ENCODE measurements at places on chromosomes 6 and 20.

DNA sequence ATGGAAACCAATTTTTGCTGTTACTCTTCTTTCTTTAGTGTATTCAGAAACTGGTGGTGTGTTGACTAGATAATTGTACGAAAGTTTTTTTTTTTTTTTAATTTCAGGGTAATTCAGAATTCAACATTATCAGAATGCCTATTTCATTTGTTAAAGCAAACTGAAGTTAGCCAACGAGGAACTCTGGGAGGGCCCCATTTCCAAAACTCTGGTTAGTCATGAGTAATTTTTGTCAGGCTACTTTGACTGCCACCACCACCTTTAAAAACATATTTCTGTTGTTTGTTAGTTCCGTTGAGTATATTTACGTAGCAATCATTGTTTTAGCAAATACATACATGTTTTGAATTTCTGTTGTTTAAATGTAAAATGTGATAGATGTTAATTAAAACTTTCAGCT lies 763 bp downstream of the ZKSCAN8 start:
- no peak for DNase-seq

GRCh38 chr6:132527791-132528190 lies 10.3 kb upstream of the TAAR9 start:
- no peak for DNase-seq

DNA sequence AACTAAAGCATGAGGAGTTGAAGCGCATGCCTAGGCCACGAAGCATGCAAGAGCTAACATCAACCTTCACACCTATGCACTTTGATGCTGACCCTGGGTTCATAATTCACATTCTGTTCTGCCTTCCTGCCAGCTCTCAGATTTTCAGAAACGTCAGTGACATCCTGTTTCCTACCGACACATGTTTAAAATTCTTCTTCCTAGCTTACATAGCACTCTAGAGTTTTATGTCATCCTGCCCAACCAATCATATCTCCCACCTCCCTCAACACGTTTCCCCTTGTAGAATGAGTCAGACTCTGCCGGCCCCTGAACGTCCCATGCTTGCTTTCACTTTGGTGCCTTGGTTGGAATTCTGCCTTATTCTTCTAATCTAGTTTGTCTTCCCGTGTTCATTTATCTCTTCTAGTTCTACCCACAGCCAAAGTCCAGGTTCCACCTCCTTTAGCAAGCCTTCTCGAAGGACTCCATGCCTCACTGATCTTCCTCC lies 97.2 kb upstream of the MAP7 start:
- no peak for DNase-seq

- DNase-seq = no peak
These were observed 61.1 kb downstream of the GRM4 start for GRCh38 chr6:34084591-34085290.

- no peak for DNase-seq
These were observed 37.0 kb upstream of the BTBD3 start for GRCh38 chr20:11880680-11881079.

DNA sequence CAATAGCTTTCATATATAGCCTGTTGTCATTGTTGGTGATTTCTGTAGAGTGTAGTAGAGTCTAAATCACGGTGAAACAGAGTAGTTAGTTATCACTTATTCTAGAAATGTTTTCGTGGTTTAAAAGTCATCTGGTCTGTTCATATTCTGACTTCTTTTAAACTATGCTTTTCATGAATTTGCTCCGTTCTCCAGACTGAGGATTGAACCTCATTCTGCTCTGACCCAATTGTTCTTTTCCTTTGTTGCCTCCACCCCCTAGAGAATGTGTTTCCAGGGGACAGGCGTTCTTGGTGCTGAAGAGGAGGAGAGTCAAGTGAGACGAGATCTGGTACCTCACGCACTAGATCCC lies 748 bp upstream of the ZNF292 start:
- DNase-seq = no peak

DNA sequence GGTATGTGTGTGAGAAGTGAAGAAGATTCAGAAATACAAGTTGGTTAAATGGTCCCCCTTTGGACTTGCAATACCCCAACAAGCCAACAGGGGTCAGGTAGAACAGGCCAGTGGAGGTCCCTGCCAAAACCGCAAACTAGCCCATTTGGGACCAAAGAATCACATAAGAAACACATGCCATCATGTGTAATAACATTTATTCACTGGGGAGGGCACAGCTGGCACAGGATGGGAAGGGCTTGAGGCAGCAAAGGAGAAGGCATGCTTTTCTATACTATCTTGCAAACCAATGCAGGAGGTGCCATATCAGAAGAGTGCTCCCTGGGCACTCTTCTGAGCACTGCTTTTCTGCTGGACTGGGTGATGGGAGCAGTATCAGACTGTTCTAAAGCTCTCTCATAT lies 116.1 kb upstream of the TRAF3IP2 start:
- DNase-seq = no peak

DNA sequence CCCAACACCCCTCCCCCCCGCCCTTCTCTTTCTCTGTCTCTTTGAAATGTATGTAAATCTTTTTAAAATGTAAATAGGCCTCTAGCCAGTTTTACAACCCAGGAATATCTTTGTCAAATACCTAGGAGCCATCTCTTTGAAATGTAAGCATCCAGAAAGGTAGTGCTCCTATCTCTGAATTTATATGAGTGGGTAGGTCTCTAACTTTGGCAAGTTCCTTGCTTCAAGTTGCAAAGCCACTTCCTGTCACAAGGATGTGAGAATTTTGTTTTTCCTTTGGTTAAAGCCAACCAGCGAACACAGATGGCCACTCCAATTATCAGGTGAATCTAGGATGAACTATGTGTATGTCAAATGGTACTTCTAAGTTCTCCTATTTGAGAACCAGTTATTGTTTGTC lies 6.2 kb upstream of the DEFB132 start:
- no peak for DNase-seq

GRCh38 chr6:52534966-52535390 lies 41.9 kb downstream of the TRAM2 start:
- DNase-seq = no peak

DNA sequence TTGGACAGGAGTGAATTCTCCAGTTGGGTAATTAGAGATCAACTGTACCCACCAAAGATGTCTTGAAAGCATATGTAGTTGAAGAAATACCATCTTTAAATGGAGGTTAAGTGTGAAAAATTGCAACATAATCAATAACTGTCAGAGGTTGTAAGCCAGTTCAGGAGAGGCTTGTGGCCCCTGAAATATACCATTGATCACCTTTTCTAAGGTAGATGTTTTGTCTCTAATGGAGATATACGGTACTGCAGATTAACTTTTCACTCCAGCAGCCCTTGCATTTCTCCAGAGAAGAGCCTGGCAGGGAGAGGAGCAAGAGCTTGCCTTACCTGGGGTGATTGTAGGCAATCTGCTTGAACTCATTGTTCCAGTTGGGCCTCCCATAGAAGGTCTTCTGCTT lies 48.8 kb downstream of the NOX3 start:
- no peak for DNase-seq

DNA sequence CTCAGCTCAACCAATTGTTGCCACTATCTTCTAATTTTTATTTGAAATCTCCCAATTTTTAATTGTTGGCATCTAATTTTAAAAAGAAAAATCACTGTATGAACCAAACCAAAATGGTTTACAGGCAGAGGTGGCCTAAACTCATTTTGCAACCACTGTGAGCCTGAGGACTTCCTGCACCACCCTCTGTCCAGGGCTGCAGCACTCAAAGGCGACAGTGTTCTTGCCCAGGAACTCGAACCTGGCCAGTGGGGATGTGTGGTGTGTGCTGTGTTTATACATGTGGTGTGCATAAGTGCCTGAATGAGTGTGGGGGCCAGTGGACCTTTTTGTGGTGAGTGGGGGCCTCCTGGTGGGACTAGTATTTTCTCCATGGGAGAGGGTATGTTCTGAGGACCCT lies 24.4 kb upstream of the SLC22A7 start:
- no peak for DNase-seq

DNA sequence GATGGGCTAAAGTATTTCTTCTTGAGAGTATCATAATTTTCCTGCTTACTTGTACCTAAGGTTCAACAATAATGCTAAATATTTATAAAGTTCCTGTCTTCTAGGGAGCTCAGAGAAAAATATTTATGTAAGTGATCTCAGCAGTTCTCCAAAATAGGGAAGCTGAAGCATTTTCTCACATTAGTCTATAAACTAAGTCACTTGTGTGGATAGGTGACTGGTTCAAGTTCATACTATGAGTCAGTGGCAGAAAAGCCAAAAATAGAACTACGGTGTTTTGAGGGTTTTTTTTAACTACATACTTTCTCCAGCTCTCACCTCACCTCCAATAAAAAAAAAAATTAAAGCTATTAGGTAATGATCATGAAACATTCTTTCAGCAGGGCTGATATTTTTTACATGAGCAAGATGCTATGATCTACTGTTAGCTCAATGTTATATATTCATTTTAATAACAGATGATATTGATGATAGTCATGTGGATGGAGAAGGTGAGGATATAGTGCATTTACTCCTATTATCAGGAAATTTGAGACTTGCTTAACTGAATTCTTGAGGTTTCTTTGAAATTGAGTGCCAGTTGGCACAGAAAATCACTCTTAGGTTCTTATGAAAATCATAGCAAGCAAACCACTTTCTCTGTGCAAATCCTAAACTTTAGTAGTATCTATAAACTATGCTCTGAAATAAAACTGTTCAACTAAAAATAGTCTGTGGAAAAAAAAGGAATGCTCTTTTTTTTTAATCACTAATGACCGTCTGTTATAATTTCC lies 4.1 kb upstream of the MOXD1 start:
- DNase-seq = no peak

GRCh38 chr20:44504402-44505307 lies 17.2 kb downstream of the SERINC3 start:
- no peak for DNase-seq

- no peak for DNase-seq
These were observed 332.6 kb upstream of the EPHA7 start for GRCh38 chr6:93751969-93752368.

DNA sequence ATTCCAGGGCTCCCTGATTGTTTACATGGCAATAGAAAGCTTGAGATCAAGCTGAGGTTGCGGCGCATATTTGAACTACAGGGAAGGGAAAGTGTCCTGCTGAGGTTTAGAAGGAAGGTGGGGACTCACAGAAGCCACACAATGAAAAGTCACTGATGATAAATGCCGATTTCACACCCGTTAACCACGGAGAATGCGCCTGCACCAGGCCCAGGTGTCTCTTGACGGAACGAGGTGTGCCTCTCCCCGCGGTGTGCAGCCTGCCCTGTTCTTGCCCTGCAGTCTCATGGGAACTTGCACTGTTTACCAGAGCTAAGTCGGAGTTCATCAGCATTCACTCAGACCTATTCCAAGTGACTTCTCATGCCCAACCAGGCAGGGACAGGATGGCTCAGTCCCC lies 90.3 kb downstream of the LY86 start:
- no peak for DNase-seq

- no peak for DNase-seq
These were observed 181.5 kb upstream of the TCF21 start for GRCh38 chr6:133707456-133707855.
